ENCODE measurements at places on chromosomes 3 and 15. TPM values are rescaled to one million over a fixed set of nuclear protein-coding genes. Genes with fewer than 3 reads are reported as not detected.

DNA sequence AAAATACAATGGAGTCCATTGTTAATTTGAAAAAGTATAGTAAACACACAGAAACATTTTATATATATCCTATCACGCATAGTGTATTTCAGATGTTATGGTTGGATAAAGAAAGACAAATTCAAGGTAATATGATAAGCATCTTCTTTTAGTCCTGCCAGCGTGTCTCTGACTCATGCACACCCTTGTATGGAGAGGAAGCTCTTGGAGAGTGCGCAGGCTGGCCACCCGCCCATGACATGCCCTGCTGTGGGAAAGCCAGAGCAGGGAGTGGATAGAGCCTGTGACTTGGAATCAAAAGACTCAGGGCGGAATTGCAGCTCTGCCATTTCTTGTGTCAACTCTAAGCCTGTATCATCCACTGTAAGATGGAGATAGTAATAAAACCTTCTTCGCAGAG, 23.0 kb upstream of the COPG1 start:
- peak; percentile 88 for ATAC-seq

The GOLGA8O gene
- 0.26 TPM for total RNA-seq

- ATAC-seq = no peak
These were observed 111.3 kb downstream of the BBX start for GRCh38 chr3:107634099-107634489.

GRCh38 chr15:40096094-40096891, 12.4 kb downstream of the BMF start:
- ATAC-seq = no peak

The DAZL gene
- total RNA-seq = 0.05 TPM

The ASB14 gene
- total RNA-seq = 0.65 TPM

The IL5RA gene
- total RNA-seq = 0.17 TPM

The EDEM1 gene
- total RNA-seq = 12.4 TPM

The SLC38A3 gene
- 2.3 TPM for total RNA-seq

The EPHA3 gene
- total RNA-seq = 42.7 TPM

DNA sequence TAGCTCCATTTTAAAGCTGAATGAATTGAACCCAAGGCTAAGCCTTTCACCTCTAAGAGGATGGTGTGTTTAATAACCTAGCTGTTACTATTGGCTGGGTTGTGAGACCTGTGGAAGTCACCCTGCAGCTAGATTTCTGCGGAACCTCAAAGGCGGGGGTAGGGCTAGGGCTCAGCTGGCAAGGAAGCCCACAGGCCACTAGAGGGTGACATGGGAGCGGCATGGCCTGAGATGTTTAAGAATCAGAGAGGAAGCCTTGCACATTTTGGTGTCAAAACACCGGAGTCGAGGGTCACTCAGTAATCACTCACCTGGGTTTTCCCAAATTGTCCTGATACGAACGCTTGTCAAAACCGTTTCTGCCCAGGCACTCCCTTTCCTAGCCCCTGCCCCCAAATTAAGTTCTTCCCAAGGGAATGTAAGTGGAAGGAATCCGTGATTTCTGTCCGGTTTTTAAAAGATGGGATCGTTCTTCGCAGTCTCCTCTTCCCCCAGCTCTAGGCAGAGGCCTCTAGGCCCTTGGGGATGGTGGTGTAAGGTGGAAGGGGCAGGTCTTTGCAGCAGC, 3.8 kb upstream of the ACAD9 start:
- no peak for ATAC-seq

The ACVR2B gene
- 9.0 TPM for total RNA-seq

DNA sequence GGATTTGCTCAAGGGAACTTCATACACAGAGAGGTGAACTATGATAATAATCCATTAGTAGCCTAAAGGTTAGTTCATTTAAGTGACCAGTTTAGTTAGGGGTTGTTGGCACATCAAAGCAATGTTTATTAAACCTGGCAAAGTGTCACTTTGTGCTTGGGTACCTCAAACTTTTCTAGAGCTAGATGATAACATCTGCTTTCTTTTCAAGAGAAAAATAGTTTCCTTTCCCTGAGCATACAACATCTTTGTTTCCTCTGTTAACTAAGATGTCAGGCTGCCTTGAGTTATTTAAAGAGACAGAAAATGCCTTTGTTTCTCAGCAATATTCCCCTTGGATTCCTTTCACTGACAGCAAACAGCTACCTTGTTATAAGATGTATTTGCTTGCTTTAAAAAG, 26.7 kb upstream of the SMAD3 start:
- ATAC-seq = no peak

The GNAT1 gene
- not detected for total RNA-seq

- ATAC-seq = peak; percentile 64
These were observed 104.3 kb upstream of the TMC3 start for GRCh38 chr15:81478354-81478753.

The LRRC31 gene
- not detected for total RNA-seq

DNA sequence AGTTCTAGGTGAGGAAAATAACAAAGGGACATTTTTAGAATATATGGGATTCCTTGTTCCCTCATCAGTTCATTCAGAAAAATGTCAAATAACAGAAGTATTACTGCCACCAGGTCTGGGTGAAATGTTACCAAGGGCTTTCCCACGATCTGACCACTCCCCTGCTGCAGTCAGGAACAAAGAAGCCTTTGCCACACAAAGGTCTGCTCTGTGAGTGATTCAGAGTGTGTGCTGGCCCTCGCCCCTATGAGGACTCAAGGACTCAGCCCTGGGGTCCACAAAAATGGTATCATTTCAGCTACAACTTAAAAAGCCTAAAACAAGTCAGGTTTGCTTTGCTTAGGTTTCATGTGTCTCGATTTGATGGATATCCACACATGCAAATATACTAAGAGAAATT, 5.0 kb downstream of the MKRN3 start:
- peak; percentile 59 for ATAC-seq

DNA sequence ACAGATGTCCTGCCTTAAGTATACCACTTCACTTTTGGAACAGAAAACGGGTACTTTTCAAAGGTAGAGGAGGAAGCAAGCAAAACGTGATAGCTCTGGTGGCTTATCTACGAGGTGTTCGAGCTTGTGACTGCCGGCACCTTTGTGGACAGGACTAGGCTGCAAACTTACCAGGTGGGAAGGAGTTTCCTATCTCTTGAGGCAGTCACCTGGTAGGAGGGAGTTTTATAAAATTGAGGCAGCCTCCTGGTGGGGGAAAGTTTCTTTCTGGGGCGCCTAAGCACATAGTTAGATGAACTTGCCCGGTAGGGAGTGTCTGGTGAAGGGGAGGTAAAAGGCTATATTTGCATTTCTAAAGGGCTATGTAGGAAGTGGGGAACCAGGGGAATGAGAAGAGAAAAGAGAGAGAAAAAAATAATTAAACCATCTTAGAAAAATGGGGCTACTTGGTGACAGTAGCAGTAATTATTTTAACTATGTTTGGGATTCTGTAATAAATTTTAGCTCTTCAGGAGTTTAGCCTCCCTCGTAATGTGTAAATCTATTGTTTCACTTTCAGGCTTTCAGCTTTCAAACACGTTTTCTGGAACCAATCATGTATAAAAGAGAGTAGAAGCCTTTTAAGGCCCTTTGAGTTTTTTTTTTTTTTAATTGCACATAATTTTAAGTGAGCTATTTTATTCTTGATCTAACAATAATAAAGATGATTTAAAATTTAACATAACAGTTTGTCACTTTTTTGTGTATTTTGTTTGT, 131.0 kb downstream of the IL5RA start:
- ATAC-seq = no peak

DNA sequence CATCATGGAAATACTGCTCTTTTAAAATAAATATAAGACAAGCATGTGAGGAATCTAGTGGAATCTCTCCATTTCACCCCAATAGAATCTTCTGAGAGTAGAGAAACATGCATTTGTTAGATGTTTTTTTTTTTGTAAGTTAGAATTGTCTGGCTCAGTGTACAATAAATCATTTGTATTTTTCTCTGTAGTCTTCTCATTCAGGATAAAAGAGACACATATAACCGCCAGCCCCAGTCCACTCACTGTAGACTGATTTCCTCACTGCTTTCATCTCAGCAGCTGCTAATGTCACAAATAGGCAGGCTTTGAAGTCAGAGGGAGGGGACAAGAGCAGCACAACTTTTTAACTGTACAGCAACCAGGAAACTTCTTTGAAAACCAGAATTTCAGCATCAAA, 140.2 kb upstream of the RBMS3 start:
- peak; percentile 69 for ATAC-seq

The GALNT15 gene
- total RNA-seq = 0.43 TPM

The ANKRD34C gene
- 0.13 TPM for total RNA-seq

GRCh38 chr3:29525254-29525881, 244.5 kb downstream of the RBMS3 start:
- ATAC-seq = no peak

- ATAC-seq = peak; percentile 21
These were observed 18.2 kb downstream of the COL8A1 start for GRCh38 chr3:99656624-99657023.
